AG04449 (cell line): ENCODE measurements at places on chromosomes 6 and 20.

DNA sequence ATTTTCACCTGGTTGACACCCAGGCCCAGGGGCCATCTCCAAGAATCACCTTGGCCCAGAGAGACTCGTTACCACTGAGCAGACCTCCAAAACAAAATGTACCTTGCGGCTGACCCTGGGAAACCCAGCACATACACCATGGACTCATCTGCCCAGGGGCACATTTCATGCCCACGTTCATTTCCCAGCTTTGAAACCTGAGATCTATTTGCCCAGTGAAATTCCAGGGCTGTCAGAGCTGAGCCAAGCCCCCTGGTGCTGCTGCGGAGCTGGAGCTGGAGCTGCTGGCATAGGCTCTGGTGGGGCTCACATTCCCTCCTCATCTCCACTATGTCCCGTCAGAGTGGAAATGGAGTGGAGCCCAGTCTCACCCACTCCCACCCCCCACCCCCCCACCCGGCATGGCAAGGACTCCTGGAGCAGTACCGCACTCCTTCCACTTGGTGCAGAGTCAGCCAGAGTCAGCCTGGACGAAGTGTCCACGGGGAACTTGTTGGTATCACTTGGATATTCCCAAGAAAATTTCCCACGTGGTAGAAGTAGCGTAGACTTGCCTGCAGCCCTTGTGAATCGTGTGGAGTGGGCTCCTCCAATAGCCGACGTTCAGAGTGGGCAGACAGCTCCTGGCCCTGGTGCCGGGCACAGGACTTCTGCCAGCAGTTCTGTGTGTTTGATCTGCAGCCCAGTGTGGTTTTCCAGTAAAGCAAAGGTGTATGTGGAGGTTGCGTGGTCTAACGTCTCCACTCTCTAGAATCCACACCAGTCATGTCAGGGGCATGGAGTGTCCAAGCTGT lies 18.1 kb upstream of the OSER1 start:
- no peak for DNase-seq

- no peak for DNase-seq
Observed at GRCh38 chr6:108805611-108806167, 42.5 kb upstream of the ARMC2 start.

GRCh38 chr6:38012573-38012972 lies 193.0 kb downstream of the ZFAND3 start:
- DNase-seq: no peak

GRCh38 chr6:85496009-85496579 lies 46.2 kb downstream of the NT5E start:
- no peak for DNase-seq

DNA sequence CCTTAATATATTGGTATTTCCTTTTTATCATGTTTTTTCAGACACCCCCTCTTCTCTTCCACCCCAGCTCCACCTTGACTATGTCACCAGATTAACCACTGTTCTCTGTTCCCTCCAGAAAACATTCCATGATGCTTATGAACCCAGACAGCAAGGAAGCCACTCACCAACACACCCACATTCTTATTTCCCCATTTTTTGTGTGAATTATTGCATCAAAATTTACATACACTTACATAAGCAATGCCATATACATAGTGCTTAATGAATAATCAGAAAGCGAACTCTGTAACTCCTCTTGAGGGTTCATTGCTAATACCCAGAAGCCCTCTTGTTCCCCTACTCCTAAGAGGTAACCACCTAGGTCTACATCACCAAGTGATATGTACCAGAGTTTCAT lies 182.3 kb upstream of the CDYL start:
- DNase-seq: no peak
